ENCODE measurements at places on chromosomes 12 and 14. TPM values are rescaled to one million over a fixed set of nuclear protein-coding genes. Genes with fewer than 3 reads are reported as not detected.

- H3K4me1 ChIP-seq, result no peaks in the 10 kb centered on the region
- H3K36me3 ChIP-seq, result no peaks in the 10 kb centered on the region
- no peaks in the 10 kb centered on the region for H3K27me3 ChIP-seq
- DNase-seq, result peak; percentile 37
- H3K27ac ChIP-seq, result no peak overlapping the region
These were observed 377.5 kb downstream of the ALG10 start for GRCh38 chr12:34399631-34400410.

DNA sequence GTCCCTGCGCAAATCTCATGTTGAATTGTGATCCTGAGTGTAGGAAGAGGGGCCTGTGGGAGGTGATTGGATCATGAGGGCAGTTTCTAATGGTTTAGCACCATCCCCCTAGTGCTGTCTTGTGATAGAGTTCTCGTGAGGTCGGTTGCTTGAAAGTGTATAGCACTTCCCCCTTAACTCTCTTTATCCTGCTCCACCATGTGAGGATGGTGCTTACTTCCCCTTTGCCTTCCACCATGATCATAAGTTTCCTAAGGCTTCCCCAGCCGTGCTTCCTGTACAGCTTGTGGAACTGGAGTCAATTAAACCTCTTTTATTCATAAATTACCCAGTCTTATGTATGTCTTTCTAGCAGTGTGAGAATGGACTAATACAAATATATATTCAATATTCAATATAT, 303.7 kb upstream of the SEL1L start:
- H3K36me3 ChIP-seq, result no peaks in the 10 kb centered on the region
- H3K4me1 ChIP-seq, result no peaks in the 10 kb centered on the region
- H3K27ac ChIP-seq, result no peak overlapping the region
- DNase-seq, result no peak
- H3K4me3 ChIP-seq, result no peak overlapping the region

GRCh38 chr12:7354529-7354928, 50.7 kb downstream of the ACSM4 start:
- H3K4me3 ChIP-seq, result no peak overlapping the region
- H3K4me1 ChIP-seq, result peaks cover 6% of the 10 kb centered on the region
- H3K27me3 ChIP-seq, result no peaks in the 10 kb centered on the region
- DNase-seq, result no peak
- H3K27ac ChIP-seq, result no peak overlapping the region

DNA sequence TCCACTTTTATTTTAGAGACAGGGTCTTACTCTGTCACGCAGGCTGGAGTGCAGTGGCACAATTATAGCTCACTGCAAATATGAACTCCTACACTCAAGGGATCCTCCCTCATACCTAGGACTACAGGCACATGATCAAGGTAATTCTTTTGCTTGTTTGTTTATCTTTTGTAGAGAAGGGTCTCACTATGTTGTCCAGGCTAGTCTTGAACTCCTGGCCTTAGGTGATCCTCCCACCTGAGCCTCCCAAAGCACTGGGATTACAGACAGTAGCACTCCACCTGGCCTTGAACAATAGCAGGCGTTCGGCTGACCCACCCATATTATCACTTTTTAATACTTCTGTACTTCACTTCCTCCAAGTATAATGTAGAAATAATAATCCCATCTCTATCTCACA, 1.4 kb upstream of the RACGAP1 start:
- H3K4me3 ChIP-seq, result no peak overlapping the region
- no peaks in the 10 kb centered on the region for H3K36me3 ChIP-seq
- H3K27ac ChIP-seq, result no peak overlapping the region
- H3K27me3 ChIP-seq, result no peaks in the 10 kb centered on the region
- no peak for DNase-seq

GRCh38 chr12:30461026-30461615, 234.5 kb downstream of the IPO8 start:
- peaks cover 5% of the 10 kb centered on the region for H3K4me1 ChIP-seq
- no peak for DNase-seq
- no peak overlapping the region for H3K4me3 ChIP-seq
- peaks cover 5% of the 10 kb centered on the region for H3K27me3 ChIP-seq

- peaks cover 37% of the 10 kb centered on the region for H3K4me1 ChIP-seq
- H3K4me3 ChIP-seq, result peak overlapping the region; percentile 54
- H3K27ac ChIP-seq, result peak overlapping the region; percentile 75
These were observed 1.8 kb upstream of the SMARCD1 start for GRCh38 chr12:50083301-50083700.

GRCh38 chr12:12520273-12520672, 42.4 kb downstream of the DUSP16 start:
- peaks cover 15% of the 10 kb centered on the region for H3K4me1 ChIP-seq
- H3K36me3 ChIP-seq, result peaks cover 7% of the 10 kb centered on the region
- H3K27ac ChIP-seq, result no peak overlapping the region
- no peaks in the 10 kb centered on the region for H3K27me3 ChIP-seq
- no peak overlapping the region for H3K4me3 ChIP-seq

CDKL1 gene
- 15.7 TPM for total RNA-seq

BHLHE41 gene
- total RNA-seq, result 6.0 TPM

Measured in chondrocyte (in vitro differentiated cells).